Stimulated activated CD4-positive, alpha-beta T cell treated with anti-CD3 and anti-CD28 coated beads, Interleukin-2, amount 100 ng/mL, for 24 hours (primary cell): ENCODE measurements at places on chromosomes 2 and 18.

- no peak for DNase-seq
These were observed 22.9 kb downstream of the POLR1A start for GRCh38 chr2:86082756-86083155.

DNA sequence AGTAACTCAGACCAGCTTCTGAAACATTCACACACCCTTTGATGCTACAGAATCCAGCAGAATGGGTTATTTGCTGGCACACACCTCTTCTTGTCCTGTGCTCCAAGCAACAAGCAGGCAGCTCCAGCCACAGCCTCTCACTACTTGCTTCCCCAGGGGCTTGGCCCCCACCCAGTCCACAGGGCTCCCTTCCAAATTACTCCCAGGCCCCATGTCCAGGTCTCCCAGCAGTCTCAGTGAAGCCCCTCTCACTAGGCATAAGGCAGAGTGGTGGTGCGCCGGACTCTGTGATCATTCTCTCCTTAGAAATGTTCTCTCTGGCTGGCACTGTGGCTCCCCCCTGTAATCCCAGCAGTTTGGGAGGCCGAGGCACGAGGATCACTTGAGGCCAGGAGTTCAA lies 25.9 kb downstream of the ITM2C start:
- no peak for DNase-seq

DNA sequence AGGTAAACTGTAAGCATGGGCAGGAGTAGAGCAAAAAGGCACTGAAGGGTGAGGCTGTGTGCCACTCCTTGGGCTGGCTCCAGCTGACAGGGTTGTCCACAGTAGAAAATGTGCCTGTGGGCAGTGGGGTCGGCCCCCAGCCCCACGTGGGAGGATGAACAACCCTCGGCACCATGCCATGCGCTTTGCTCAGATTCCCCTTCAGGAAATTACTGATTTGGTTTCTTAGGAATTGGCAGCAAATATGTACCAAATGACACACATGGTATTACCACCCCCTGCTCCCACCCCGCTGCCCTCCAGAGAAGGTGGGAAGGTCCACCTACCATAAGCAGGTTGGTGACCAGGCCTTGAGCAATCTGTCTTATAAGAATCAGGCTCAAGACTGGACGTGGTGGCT lies 13.6 kb downstream of the ADCY3 start:
- DNase-seq: no peak

GRCh38 chr18:63828656-63829055 lies 53.4 kb downstream of the SERPINB7 start:
- DNase-seq: no peak

DNA sequence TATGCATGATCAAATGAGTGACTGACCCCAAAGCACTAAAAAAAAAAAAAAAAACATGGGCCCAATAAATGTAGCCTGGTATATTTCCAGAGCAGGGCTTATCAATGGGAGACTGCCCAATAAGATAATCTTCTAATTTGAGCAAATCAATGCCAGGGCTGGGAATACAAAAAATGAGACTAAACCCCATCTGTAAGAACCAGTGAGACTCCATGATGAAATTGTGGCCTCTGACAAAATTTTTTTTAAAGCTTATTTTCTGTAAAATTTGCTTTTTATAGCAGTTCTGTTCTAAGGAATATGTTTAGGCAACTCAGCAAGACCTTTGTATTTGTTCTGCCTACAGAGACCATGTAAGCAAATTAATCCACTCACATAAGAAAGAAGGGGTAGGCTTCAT lies 186.8 kb upstream of the CCDC150 start:
- DNase-seq: no peak

- no peak for DNase-seq
These were observed 143.8 kb downstream of the PIEZO2 start for GRCh38 chr18:11005528-11005927.
